ENCODE measurements at places on chromosomes 4 and X. TPM values are rescaled to one million over a fixed set of nuclear protein-coding genes. Genes with fewer than 3 reads are reported as not detected.

DNA sequence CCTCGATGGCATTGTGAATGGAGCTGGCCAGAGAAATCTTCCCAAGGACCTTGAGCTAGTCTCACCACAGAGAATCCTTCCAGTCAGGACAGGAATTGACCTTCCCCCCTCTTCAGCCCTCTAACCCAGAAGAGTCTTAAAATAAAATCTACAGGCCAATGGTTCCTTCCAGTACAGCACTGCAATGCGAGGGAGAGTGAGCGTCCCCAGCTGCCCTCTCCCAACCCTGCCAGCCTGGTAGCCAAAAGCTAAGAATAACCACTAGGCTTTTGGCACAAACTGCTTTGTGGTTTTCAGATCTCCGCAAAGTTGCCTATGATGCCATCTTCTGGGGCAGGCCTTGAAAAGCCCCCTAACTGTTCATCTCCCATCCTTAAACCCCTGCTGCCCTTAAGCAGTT is 175.1 kb downstream of the AR start:
- no peak overlapping the region for H3K4me3 ChIP-seq
- no peaks in the 10 kb centered on the region for H3K36me3 ChIP-seq
- H3K27ac ChIP-seq, result no peak overlapping the region
- DNase-seq, result no peak
- H3K27me3 ChIP-seq, result no peaks in the 10 kb centered on the region

DNA sequence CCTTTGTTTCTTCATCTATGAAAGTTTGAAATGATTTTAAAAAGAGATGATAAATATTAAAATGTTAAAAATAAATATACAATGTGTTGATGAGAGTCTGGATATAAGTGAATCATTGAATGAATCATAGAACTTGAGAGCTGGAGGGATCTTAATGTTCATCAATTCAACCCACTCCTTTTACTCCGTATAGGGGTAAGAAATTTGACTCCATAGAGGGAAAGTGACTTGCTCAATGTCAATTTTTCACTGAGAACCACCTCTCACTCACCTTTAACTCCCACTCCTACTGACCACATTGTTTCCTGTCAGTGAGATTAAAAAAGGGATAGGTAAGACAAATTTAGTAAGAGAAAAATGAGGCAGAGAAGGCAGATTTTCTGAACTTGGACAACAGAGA is 557.2 kb upstream of the GRIA3 start:
- no peaks in the 10 kb centered on the region for H3K36me3 ChIP-seq
- no peak overlapping the region for H3K27ac ChIP-seq
- no peaks in the 10 kb centered on the region for H3K27me3 ChIP-seq
- H3K4me1 ChIP-seq, result peaks cover 5% of the 10 kb centered on the region

GRCh38 chr4:119207051-119207450 is 5.5 kb upstream of the USP53 start:
- H3K27ac ChIP-seq, result no peak overlapping the region
- no peaks in the 10 kb centered on the region for H3K36me3 ChIP-seq
- no peaks in the 10 kb centered on the region for H3K4me1 ChIP-seq
- H3K27me3 ChIP-seq, result no peaks in the 10 kb centered on the region

- H3K4me1 ChIP-seq, result peaks cover 32% of the 10 kb centered on the region
- DNase-seq, result no peak
- H3K27ac ChIP-seq, result no peak overlapping the region
- no peak overlapping the region for H3K4me3 ChIP-seq
- no peaks in the 10 kb centered on the region for H3K27me3 ChIP-seq
Measured at GRCh38 chr4:169184236-169184635, 86.5 kb downstream of the SH3RF1 start.

DNA sequence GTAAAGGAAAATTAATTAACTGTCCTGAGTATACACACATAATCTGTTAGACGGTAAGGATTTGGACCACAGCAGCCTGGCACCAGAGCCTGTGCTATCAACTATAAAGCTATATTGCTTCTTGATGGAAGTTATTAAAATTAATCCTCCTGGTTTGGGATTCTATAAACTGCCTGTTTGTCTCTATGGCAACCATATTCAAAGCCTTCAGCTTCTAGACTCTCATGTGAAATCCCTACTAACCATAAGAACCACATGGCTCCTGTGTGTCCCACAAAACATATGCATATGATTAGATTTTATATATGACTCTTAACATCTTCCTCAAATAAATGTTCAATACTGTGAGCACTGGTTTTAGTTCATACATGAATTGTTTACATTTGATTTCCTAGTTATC is 380.8 kb downstream of the ANKRD50 start:
- DNase-seq, result no peak
- no peaks in the 10 kb centered on the region for H3K27me3 ChIP-seq
- H3K4me1 ChIP-seq, result peaks cover 13% of the 10 kb centered on the region
- no peak overlapping the region for H3K27ac ChIP-seq
- no peak overlapping the region for H3K4me3 ChIP-seq

GRCh38 chr4:178611062-178611461 is 1168.8 kb upstream of the AGA start:
- peak overlapping the region; percentile 27 for H3K27ac ChIP-seq
- no peaks in the 10 kb centered on the region for H3K36me3 ChIP-seq
- no peaks in the 10 kb centered on the region for H3K27me3 ChIP-seq
- no peak for DNase-seq
- H3K4me3 ChIP-seq, result no peak overlapping the region

DNA sequence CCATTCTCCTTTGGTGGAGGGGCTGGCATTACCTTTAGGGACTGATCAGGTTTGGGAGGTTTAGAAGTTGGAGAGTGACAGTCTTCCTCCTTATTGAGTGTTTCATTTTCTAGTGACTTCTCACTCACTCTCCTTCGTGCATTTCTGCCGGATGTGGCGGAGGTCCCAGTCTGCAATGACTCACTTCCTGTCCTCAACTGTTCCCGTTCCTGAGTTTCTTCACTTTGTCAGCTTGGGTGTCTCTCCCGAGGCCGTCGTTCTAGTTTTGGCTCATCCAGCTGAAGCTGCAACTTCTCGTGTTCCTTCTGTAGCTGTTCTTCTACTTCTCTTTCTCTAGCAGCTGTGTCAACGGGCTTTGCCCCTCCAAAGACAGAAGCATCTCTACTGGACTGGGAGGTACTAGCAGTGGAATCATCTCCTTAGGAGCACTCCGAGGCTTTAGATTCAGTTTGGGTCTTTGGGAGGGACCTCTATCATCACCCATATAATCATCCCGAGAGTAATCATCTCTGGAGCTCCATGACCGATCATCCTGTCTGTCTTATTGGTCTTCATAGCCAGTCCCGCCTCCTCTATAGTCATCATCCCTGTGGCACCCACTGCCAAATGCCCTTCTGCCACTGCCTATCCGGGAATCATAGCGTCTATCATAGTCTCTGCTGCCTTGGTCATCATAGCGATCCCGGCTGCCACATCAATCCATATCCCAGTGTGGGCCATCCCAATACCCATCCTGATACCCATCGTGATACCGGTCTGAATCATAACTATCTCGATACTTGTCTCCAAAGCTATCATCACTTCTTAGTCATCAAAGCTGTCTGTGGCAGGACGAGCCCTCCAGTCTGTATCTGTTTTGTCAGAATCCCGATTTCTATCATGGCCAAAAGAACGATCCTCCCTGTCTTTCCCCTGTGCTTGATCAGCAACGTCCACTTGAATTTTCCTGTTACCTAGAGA is 35.3 kb upstream of the VSIG4 start:
- H3K27me3 ChIP-seq, result no peaks in the 10 kb centered on the region
- H3K36me3 ChIP-seq, result no peaks in the 10 kb centered on the region
- no peaks in the 10 kb centered on the region for H3K4me1 ChIP-seq
- no peak for DNase-seq

The CSAG2 gene
- not detected for total RNA-seq

GRCh38 chrX:72576141-72576894 is 3.7 kb upstream of the HDAC8 start:
- no peaks in the 10 kb centered on the region for H3K27me3 ChIP-seq
- H3K27ac ChIP-seq, result no peak overlapping the region
- H3K4me3 ChIP-seq, result no peak overlapping the region

Measured in progenitor cell of endocrine pancreas (in vitro differentiated cells).